Endothelial cell of umbilical vein (primary cell): ENCODE measurements at places on chromosomes 16 and 17. TPM values are rescaled to one million over a fixed set of nuclear protein-coding genes. Genes with fewer than 3 reads are reported as not detected.
A peak's percentile ranks its signal among the peaks of the same experiment; 100 is the strongest.

DNA sequence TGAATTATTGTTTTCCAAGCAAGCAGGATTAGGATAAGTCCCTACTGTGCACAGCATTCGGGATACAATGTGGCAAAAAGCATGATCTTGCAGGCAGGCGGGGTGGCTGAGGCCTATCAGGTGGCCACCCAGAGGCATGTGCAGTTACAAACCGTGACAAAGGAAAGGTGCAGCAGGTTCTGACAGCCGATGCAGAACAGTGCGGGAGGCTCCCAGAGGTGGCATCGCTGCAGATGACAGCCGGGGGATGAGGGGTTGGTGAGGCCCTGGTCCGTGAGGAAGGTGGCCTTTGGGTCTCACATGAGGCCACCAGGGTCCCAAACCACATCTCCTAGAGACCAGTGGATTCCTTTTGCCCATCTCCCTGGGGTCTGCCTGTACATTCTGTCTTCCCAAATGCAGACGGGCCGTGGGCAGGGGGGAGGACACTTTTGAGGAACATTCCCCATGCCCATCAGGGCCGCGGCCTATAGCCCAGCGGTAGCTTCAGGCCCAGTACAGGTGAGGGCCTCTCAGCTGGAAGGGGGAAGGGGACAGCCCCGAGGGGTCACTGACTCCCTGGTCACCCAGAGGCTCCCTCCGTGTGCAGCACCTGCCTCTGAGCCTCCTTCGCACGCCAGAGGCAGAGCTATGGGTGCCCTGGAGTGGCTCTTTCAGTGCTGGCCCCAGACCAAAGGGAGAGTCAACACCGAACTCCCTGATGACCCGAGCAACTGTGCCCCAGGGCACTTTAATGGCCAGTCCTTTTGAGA lies 85.1 kb downstream of the SOCS1 start:
- H3K27me3 ChIP-seq, result no peaks in the 10 kb centered on the region
- DNase-seq, result no peak
- no peaks in the 10 kb centered on the region for H3K4me1 ChIP-seq
- no peaks in the 10 kb centered on the region for H3K36me3 ChIP-seq
- H3K4me3 ChIP-seq, result no peak overlapping the region

DNA sequence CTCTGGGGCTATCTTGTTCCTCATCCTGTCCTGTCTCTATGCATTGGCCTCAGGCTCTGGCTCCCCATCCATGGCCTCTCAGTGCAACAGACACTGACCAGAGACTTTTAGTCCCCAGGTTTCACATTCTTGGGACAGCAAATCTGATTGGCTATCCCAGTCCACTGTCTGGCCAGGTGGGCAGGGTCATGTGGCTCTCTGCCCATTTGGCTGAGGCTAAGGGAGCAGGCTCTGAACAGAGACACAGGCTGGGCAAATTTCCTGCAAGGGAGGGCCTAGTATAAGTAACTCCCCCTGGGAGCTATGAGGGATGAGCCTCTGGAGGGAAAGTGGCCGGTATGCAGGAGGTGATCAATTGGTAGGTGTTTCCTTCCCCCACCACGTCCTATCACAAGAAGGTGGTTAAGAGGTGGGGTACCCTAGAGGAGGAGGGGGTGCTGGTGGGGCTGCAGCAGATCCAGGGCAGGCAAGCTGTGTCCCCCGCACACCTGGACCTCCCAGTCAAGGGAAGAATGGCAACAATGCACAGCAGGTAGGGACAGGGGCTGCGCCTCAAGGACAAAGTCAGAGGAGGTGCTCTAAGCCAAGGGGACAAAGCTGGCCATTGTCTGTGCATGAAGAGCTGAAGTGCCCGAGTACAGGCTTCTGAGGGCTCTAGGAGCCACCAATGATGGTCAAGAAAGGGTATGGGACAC lies 13.2 kb downstream of the XYLT2 start:
- H3K4me3 ChIP-seq, result no peak overlapping the region
- no peaks in the 10 kb centered on the region for H3K4me1 ChIP-seq
- H3K27ac ChIP-seq, result no peak overlapping the region
- DNase-seq, result no peak

GRCh38 chr17:76407509-76407908 lies 23.1 kb downstream of the SPHK1 start:
- no peak overlapping the region for H3K4me3 ChIP-seq
- H3K36me3 ChIP-seq, result peaks cover 5% of the 10 kb centered on the region
- no peak for DNase-seq

- no peaks in the 10 kb centered on the region for H3K36me3 ChIP-seq
- H3K4me1 ChIP-seq, result no peaks in the 10 kb centered on the region
- no peaks in the 10 kb centered on the region for H3K27me3 ChIP-seq
- no peak overlapping the region for H3K4me3 ChIP-seq
- DNase-seq, result no peak
Observed at GRCh38 chr17:82129095-82129494, 31.1 kb upstream of the FASN start.

DNA sequence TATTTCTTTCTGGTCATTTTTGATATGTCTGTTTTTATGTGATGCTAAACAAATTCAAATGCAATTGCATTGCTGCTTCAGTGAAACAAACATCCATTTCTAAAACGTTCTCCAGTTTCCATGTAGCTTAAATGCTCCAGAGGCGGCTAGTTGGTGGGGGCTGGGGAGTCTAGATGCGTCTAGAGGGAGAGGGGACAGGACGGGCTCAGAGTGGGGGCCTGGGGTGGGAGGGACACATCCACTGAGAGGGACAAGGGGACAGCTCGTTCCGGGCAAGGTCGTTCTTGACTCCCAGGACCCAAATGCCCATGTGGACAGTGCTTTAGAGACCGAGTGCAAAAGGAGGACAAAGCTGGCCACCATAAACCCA lies 102.3 kb downstream of the FOXL1 start:
- no peaks in the 10 kb centered on the region for H3K27me3 ChIP-seq
- peak overlapping the region; percentile 99 for H3K27ac ChIP-seq
- no peaks in the 10 kb centered on the region for H3K36me3 ChIP-seq
- peaks cover 40% of the 10 kb centered on the region for H3K4me1 ChIP-seq
- H3K4me3 ChIP-seq, result no peak overlapping the region

GRCh38 chr16:24291932-24292331 lies 35.8 kb downstream of the CACNG3 start:
- no peaks in the 10 kb centered on the region for H3K36me3 ChIP-seq
- no peaks in the 10 kb centered on the region for H3K4me1 ChIP-seq
- DNase-seq, result no peak
- no peaks in the 10 kb centered on the region for H3K27me3 ChIP-seq
- no peak overlapping the region for H3K27ac ChIP-seq

GRCh38 chr17:6079155-6079888 lies 9.1 kb downstream of the WSCD1 start:
- no peak overlapping the region for H3K4me3 ChIP-seq
- H3K27me3 ChIP-seq, result no peaks in the 10 kb centered on the region
- no peak for DNase-seq
- H3K36me3 ChIP-seq, result peaks cover 17% of the 10 kb centered on the region

DNA sequence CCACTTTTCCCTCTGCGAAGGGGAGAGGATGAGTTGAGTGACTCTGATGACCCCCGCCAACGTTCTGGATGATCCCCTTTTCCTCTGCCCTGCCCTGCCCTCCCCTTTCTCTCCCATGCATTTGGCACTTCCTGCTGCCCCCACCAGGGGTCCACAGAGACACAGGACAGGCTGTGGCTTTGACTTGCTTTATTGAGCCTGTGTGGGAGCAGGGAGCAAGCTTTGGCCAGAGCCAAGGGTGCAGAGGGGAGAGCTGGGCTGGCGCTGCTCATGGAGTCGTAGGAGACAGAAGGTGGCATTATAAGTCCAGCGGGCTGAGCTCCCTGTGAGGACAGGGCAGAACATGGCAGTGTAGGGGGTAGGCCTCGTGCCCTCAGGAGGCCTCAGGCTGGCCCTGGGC lies 1.6 kb downstream of the PPY start:
- no peaks in the 10 kb centered on the region for H3K27me3 ChIP-seq
- H3K27ac ChIP-seq, result no peak overlapping the region
- DNase-seq, result peak; percentile 16
- no peaks in the 10 kb centered on the region for H3K36me3 ChIP-seq
- no peak overlapping the region for H3K4me3 ChIP-seq
- H3K4me1 ChIP-seq, result no peaks in the 10 kb centered on the region

DNA sequence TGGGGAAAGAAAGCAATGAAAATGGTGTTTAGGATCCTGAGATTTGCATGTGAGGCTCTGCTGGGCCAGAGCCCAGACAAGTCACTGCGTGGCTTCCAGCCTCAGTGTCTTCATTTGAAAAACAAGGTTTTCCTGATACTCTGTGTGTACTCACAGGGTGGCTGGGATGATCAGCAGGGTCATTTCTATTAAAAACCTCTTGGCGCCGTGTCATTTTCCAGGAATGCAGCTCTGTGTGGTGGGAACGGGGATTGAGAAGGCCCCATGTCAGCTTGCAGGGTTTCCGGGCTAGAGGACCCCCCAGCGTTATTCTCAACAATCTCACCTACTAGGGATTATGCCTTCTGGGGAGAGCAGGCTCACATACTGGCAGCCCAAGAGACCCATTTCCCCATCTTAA lies 73.5 kb downstream of the FOXL1 start:
- no peaks in the 10 kb centered on the region for H3K4me1 ChIP-seq
- no peak for DNase-seq
- no peak overlapping the region for H3K4me3 ChIP-seq
- H3K36me3 ChIP-seq, result no peaks in the 10 kb centered on the region
- H3K27ac ChIP-seq, result no peak overlapping the region
- H3K27me3 ChIP-seq, result peaks cover 2% of the 10 kb centered on the region

DNA sequence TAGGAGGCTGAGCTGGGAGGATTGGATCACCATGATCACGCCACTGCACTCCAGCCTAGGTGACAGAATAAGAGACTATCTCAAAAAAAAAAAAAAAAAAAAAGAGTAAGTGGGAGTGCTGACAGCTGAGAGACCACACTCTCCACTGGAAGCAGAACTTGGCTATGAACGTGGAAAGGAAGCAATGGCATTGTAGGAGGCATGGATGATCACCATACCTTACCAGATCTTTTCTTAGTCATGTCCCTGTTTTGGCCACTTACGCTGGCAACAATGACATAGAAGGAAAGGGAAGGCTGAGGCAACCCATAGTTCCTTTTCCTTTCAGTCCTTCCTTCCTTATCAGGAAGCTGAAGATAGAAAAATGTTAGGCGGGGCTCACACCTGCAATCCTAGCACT lies 3.7 kb upstream of the ATP1B2 start:
- no peaks in the 10 kb centered on the region for H3K36me3 ChIP-seq
- DNase-seq, result no peak
- peaks cover 12% of the 10 kb centered on the region for H3K27me3 ChIP-seq
- H3K4me3 ChIP-seq, result no peak overlapping the region

DNA sequence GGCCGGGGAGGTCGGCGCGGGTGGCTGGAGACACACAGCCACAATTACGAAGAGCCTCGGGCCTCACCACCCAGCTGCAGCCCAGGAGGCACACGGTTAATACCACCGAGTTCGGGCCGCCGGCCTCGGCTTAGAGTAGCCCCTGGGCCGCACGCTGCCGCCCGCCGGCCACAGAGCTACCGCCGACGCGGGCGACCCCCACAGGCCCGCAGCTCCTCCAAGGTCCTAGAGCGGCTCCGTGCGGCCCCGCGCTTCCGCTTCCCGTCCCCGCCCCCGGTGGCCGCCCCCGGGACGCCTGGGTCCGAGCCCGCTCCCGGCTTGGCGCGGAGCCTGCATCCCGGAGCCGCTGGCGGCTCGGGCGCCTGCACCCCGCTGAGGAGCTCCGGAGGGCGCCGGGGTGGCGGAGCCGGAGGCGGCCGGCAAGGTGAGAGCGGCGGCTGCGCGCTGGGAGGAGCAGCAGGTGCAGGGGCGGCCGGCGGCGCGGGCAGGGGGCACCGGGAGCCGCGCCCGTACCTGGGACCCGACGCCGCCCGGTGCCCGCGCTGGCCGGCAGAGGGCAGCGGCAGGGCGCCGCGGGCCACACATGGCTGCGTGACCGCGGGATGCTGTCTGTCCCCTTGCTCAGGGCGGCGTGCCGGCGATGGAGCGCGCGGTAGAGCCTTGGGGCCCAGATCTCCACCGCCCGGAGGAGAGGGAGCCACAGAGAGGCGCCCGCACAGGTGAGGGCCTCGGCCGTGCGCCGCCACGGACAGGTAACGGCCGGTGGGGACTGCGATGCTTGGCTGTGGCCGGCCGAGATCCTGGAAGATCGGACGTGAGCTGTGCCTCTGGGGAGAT lies at the start of gene ZNF48:
ZNF48 (plus strand) TSS at position 266 of the 837 bp plus-strand sequence; CDS start at position 641, 375 bp downstream.
- peaks cover 19% of the 10 kb centered on the region for H3K36me3 ChIP-seq
- H3K27me3 ChIP-seq, result no peaks in the 10 kb centered on the region
- peak within 1 kb of the TSS; percentile 85 for H3K4me3 ChIP-seq
- peaks cover 21% of the 10 kb centered on the region for H3K4me1 ChIP-seq
- peak; percentile 89 for DNase-seq

DNA sequence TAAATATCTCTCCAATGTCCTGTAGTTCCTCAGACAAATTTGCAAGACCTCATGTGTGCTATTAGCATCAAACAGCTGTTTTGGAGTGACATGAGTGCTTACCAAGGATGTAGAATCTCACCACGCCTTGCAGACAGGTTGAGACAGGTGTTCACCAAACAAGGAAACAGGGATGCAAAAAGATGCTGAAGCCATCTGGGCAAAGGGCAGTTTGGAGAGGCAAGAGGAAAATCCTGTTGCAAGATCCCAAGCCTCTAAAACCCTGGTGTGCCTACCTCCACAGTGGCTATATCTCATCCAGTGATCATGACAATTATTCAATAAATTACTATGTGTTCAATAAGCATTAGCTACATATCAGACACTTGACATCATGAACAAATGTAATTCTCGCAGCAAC lies 373.7 kb downstream of the SOX9 start:
- H3K4me1 ChIP-seq, result no peaks in the 10 kb centered on the region
- no peak overlapping the region for H3K4me3 ChIP-seq
- H3K27ac ChIP-seq, result no peak overlapping the region

GRCh38 chr16:48611329-48612137 lies 1.6 kb upstream of the N4BP1 start:
- no peak overlapping the region for H3K27ac ChIP-seq
- peaks cover 5% of the 10 kb centered on the region for H3K4me1 ChIP-seq
- H3K27me3 ChIP-seq, result no peaks in the 10 kb centered on the region
- H3K4me3 ChIP-seq, result no peak overlapping the region
- no peak for DNase-seq
- H3K36me3 ChIP-seq, result no peaks in the 10 kb centered on the region

- H3K4me3 ChIP-seq, result no peak overlapping the region
- no peak overlapping the region for H3K27ac ChIP-seq
- no peak for DNase-seq
- H3K4me1 ChIP-seq, result no peaks in the 10 kb centered on the region
- no peaks in the 10 kb centered on the region for H3K36me3 ChIP-seq
Observed at GRCh38 chr17:18976201-18976600, 24.2 kb downstream of the SLC5A10 start.

- no peak overlapping the region for H3K27ac ChIP-seq
- H3K27me3 ChIP-seq, result no peaks in the 10 kb centered on the region
- no peak overlapping the region for H3K4me3 ChIP-seq
- peak; percentile 77 for DNase-seq
- H3K4me1 ChIP-seq, result peaks cover 5% of the 10 kb centered on the region
Observed at GRCh38 chr16:4506450-4506849, 30.3 kb downstream of the HMOX2 start.

- DNase-seq, result no peak
- H3K36me3 ChIP-seq, result peaks cover 6% of the 10 kb centered on the region
- H3K4me3 ChIP-seq, result no peak overlapping the region
- H3K27me3 ChIP-seq, result no peaks in the 10 kb centered on the region
Observed at GRCh38 chr16:67663877-67664222, 2.7 kb downstream of the ENKD1 start.

GRCh38 chr17:31494259-31495021 lies 103.0 kb downstream of the RAB11FIP4 start:
- peaks cover 16% of the 10 kb centered on the region for H3K27me3 ChIP-seq
- no peak overlapping the region for H3K27ac ChIP-seq
- H3K4me1 ChIP-seq, result no peaks in the 10 kb centered on the region
- H3K4me3 ChIP-seq, result no peak overlapping the region

Gene APOBR
- polyA plus RNA-seq, result not detected in 2 replicates

Gene FOXC2
- 7.2 and 7.7 TPM in 2 replicates for polyA plus RNA-seq

Gene NACA2
- not detected in 2 replicates for polyA plus RNA-seq

Gene NEK8
- 3.2 and 3.6 TPM in 2 replicates for polyA plus RNA-seq

Gene CCT6B
- polyA plus RNA-seq, result 0.35 and 0.37 TPM in 2 replicates

Gene HS3ST3A1
- not detected in 2 replicates for polyA plus RNA-seq

Gene CX3CL1
- polyA plus RNA-seq, result 2.0 TPM in 2 replicates

Gene RASD1
- 4.2 and 8.4 TPM in 2 replicates for polyA plus RNA-seq
